Activated T-helper 1 cell treated with Interleukin-2 at 50 U/mL for 16 hours (primary cell): ENCODE measurements at places on chromosomes 5 and 9.

DNA sequence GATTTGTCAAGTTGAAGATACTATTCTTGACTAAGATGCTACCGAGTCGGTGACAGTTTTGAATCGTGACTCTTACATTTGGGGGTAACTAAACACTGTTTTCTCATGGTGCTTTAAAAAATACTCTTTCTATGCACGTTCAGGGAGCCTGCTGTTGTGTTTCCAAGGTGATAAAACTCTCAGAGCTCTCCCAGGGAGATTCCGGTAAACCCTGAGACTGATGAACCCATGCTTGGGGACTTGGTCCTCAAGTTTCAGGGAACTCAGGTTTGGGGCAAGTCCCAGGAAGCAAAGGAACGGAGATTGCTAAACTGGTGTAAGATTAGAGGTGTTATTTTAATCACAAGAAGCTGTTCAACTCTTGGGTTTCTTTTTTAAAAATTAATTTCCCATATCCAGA, 1.4 kb downstream of the GDA start:
- DNase-seq = no peak

DNA sequence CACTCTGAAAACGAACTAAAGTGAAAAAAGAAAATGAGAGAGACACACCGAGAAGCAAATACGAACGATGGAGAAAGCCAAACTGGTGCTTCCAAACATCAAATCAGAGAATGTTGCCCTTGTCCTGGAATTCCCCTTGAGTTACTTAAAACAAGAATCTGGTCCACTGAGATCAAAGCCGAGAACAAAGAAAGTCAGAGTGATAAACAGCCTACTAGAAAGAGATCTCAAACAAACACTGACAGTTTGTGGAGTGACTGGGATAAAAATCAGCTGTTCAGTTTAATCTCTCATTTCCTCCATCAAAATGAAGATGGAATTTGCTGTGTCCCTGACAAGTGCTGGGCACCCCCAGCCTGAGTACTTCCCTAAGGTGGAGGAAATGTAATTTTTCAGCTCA, 582.6 kb downstream of the NR2F1-AS1 start:
- no peak for DNase-seq

DNA sequence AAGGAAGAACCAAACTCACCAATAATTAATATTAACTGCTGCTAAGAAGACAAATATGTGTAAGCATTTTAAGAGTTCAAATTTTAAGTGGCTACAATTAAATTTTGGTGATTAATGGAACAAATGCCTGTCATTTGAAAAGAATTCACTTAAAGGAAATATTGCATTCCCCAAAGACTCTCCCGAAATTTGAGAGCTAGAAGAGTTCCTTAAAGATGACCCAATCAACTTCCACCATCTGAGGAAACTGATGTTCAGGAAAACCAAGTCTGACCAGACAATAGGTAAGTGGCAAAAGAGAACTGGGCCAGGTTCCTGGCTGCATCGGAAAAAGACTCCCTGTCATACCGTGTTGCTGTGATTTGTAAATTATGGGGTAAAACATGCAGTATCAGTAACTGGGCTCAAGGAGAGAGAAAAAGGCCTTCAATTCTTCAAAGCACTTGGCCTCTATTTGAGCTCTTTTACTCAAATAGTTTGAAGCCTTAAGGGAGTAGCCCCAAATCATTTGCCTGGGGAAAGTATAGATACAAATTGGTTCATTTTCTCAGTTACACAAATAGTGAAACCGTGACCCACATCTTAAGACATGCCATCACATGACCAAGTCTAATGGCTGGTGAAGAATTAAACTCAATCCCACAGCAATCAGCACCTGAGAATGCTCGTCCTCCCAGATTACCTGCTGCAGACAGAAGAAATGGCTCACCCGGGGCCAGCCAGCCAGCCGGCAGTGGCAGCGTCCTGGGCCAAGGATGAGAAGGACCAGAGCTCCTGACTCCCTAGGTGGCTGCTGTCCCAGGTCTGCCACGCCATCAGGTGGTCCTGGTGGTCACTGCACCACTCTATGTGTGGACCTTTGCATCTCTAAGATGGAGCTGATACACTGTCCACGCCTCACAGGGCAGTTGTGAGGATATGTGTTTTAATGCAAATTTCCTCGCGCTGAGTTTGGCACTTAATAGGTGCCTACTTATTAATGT, 162.9 kb downstream of the TTLL11 start:
- DNase-seq = no peak

DNA sequence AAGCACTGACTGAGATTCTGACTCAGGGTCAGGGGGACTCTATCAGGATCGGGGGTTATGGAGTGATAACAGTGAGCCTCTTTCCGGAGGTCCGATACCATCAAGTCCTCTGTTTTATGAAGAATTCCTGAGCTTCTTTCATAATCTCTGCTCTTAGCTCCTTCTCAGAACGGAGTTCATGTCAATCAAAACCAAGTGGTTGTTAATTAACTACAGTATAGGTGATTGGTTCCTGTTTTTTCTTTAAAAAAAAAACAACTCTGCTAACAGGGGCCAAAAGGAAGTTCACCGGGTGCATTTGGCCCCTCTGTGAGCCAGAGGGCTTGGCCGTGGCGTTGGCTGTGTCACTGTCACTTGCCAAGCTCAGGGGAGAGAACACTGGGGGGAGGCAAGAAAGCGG, 4.0 kb downstream of the GFI1B start:
- DNase-seq = no peak

- no peak for DNase-seq
Measured at GRCh38 chr5:62100201-62100600, 205.8 kb upstream of the KIF2A start.

DNA sequence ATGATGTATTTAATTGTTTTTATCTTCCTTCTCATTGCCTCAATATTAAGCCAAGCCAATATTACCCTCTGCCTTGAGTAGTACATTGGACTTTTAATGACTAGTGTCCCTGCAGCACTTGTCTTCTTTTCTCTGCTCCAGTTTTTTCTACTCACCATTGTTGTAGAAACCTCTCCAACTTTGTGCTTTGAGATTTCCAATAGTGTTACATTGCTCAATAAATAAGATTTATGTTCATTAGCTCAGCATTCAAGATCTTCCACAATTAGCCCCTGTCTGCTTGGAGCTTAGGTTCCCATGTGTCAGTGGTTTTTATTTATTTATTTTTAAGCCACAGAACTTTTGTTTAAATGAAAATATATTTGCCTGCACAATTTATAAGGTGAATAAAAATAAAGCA, 145.3 kb downstream of the ADGRV1 start:
- DNase-seq = no peak

GRCh38 chr9:130411566-130411915, 33.2 kb upstream of the ASS1 start:
- DNase-seq = no peak

GRCh38 chr5:41009232-41009631, 61.9 kb downstream of the MROH2B start:
- DNase-seq = no peak

DNA sequence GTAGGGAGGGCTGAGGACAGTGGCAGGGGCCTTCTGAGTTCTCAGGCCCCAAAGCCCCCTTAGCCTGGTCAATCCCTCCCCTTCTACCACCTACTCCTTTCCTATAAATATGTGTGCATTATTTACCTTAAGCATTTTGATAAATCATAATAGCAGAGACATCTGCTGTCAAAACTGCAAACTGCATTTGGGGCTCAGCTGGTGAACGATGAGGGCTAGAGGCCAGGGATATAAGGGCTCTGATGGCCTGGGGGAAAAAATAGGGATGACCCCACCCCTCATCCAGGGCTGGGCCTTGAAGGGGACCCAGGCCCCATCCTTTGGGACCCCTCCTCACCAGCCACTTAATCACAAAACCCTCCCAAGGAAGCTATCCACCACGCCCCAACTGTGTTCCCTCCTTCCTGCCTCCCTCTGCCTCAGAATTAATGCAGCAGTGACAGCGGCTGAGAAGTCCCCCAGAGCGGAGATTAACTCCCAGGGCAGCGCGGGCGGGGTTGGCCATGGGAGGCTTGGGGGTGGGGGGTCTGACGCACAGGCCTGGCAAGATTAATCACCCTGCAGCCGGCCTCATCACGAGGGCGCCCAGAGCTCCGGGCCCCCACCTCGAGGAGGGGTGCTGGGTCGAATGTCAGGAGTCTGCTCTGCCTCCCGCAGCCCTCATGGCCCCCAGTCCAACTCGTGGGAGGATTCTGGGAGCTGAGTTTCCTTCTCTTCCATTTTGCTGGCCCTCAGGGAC, 42.1 kb downstream of the CXXC5 start:
- no peak for DNase-seq

DNA sequence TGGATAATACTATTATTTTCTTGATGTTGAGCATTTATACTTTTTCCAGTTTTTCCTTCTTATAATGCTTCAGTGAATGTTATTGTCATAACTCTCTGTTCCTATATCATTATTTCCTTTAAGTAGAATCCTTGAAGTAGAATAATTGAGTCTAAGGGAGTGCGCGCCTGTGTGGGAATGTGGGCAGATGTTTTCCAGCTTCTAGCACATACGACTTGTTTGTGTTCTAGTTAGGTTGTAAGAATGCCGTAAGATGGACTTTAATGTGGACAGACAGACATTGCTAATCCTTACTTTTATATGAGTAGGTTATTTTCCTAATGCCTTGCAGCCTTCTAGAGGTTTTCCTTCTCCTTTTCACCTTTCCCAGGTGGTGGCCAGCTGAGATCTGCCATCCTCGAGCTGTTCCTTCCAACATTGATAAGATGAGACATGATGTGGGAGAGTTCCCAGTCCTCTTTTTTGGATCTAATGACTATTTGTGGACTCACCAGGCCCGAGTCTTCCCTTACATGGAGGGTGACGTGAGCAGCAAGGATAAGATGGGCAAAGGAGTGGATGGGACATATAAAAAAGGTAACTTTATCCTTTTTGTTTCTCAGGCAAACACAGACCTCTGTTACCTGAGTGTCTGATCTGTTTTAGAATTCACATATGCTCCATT, 34.2 kb downstream of the RAB24 start:
- DNase-seq = no peak

DNA sequence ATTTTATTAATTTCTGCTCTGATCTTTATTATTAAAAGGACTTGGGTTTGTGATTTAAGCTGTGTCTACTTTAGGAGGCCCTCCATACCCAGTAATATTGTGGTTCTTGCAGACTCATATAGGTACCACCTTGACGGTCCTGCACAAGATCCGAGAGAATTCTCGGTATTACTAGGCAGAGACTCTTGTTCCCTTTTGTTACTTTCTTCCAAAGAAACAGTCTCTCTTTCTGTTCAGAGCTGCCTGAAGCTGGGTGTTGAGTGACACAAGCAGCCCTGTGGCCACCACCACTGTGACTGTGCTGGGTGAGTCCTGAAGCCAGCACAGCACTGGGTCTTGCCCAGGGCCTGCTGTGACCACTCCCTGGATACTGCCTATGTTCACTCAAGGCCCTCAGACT, 666.6 kb downstream of the SEMA5A start:
- DNase-seq = no peak

- DNase-seq = no peak
Measured at GRCh38 chr5:6000867-6001266, 377.5 kb downstream of the MED10 start.

- DNase-seq = no peak
Measured at GRCh38 chr5:31730139-31730538, 91.2 kb downstream of the PDZD2 start.

GRCh38 chr9:90799271-90799852, 2.3 kb upstream of the SYK start:
- no peak for DNase-seq

- DNase-seq = no peak
Measured at GRCh38 chr5:100517301-100517974, 17.7 kb upstream of the FAM174A start.

- DNase-seq = no peak
Measured at GRCh38 chr5:179245031-179245430, 100.2 kb downstream of the ADAMTS2 start.

- DNase-seq = no peak
Measured at GRCh38 chr9:137708590-137709284, 89.9 kb downstream of the EHMT1 start.

DNA sequence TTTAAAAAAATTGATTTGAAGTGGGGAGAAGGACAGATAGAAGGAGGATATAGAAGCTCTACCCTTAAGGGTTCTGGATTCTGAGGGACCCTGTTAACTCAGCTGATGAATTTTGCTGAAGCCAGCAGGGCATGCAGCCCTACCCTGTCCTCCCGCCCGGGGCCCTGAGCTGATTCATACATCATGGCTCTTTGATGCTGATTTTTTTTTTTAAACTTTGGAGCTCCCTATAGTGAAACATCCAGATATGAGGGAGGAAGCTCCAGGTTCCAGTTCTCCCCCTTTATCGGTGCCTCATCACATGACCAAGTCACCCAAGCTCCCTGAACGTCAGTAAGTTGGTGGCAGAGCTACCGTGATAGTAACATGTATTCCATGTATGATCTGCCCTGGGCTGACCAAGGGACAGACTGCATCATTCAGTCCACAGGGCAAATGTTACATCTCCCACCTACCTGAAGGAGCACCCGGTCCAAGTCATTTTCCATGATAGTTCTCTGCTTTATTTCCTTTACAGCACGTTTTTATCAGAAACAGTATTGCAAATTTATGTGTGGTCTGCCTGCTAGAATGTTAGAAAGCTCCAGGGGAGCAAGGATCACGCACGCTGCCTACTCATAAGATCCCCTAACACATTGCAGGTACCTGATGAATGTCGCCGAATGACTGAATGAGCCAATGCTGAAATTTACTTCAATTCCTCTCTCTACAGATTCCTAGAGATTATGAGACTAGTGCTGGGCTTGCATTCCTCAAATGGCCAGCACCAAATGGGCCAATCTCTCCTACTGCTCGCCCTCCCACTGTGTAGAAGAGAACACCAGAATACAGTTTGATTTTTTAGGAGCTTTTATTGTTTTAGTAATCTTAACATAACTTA, 25.9 kb downstream of the SPARC start:
- DNase-seq = no peak

GRCh38 chr5:55492449-55492848, 42.3 kb downstream of the PLPP1 start:
- no peak for DNase-seq

DNA sequence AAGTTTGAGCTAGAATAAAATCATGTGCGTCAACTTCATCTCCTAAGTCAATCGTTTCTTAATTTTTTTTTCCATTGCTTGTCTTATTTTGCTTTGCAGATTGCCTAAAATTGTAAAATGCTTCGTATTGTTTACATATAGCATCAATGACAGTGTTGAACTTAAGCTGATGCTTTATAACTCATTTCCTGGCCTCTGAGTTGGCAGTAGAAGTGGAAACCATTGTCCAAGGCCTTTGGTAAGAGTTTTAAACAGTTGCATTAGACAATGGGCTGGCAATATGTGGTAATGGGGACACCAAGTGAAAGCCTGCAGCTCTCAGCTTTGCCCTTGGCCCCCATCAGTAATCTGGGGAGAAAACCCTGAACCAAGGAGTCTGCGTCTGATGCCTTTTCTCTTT, 154.8 kb upstream of the GAS1 start:
- no peak for DNase-seq

- DNase-seq = no peak
Measured at GRCh38 chr9:115134941-115135340, 17.0 kb upstream of the TNC start.

GRCh38 chr9:107480386-107480789, 9.2 kb downstream of the KLF4 start:
- no peak for DNase-seq

GRCh38 chr9:133532937-133533668, 1.4 kb upstream of the ADAMTSL2 start:
- DNase-seq = peak; percentile 36
